ENCODE measurements at places on chromosomes 5 and 9.

DNA sequence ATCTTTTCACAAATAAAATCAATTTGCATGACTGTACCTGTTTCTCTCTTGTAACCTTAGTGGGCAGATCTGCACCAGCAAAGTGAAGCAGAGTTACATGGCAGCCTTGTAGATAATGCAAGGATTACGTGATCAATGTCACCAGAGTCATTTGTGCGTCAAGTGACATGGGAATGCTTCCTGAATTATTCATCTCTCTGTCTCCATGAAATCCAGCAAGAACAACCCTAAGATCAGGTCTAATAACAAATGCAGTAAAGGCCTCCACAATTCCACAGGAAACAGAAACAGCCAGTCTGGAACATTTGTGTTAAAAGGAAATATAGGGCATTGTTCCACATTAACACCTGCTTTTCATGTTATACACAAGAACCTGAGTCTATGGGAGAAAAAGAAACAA, 7.8 kb downstream of the GZMA start:
- no peak for DNase-seq

DNA sequence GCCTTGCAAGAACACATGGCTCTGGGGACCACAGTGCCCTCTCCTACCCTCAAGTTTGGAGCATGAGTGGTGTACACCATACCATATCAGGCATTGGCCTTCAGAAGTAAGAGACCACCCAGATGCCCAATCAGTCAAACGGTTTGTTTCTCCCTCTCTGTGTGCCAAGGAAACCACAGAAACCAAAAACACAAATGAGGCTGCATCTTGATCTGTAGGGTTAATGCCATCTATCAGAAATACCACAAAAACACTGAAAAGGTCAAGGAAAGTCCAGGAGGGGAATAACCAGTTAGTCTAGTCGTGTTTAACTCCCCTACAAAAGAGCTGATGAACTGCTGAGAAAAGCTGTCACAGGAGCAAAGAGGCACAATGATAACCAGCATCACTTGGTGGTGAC, 78.4 kb downstream of the INSYN2B start:
- DNase-seq: no peak

DNA sequence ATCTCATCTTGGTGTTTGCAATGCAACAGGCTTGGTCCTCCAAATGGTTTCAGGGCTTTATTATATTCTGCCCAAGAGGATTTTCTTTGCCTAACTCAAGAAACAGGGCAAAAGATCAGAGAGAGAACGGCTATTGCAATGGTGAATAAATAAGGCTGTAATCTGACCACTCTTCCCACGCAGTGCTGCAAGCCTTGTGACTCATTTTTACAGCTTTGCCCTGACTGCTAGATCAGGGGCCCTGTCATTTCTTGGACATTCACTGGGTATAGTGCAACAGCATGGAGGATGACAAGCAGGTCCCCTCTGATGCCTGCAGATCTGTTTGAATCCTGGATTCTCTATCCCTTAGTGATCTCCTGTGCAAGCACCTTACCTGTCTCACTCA, 459.1 kb downstream of the EBF1 start:
- DNase-seq: no peak

GRCh38 chr5:112733586-112733985, 4.1 kb upstream of the APC start:
- DNase-seq: no peak

DNA sequence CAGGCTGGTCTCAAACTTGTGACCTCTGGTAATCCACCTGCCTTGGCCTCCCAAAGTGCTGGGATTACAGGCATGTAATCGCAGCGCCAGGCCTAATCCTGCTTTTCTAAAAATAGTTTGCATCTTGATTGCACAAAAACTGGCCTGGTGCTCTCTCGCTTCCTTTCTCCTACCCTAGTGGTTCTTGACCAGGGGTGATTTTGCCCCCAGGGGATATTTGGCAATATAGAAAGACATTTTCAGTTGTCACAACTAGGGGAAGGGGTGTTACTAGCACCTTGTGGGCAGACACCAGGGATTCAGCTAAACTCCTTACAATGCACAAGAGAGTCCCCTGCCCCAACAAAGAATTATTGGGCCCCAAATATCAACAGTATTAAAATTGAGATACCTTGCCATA, 139.8 kb downstream of the DROSHA start:
- DNase-seq: no peak

- no peak for DNase-seq
Observed at GRCh38 chr5:153461341-153461740, 29.1 kb upstream of the GRIA1 start.

DNA sequence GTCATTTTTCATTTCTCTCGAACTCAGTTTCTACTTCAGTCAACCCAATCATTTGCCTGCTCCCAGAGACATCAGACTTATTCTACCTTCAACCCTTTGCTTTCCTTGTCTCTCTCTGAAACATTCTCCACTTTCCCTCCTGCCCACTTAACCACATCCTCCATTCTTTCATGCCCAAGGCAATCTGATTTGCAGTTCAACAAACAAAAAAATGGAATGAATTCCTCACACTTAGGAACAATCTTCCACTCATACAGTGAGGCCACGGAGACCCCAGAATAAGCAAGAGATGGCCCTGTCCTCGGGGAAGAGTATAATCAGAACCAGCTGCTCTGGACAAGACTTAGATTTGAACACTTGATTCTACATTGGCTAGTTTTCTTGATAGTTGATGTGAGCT, 180.5 kb downstream of the RFK start:
- no peak for DNase-seq

- no peak for DNase-seq
Observed at GRCh38 chr5:76601470-76601869, 21.7 kb downstream of the F2RL2 start.

- DNase-seq: no peak
Observed at GRCh38 chr5:109689740-109690241, at the start of gene MAN2A1. MAN2A1 (plus strand) TSS chr5:109689927; CDS start chr5:109690418, 491 bp downstream.

DNA sequence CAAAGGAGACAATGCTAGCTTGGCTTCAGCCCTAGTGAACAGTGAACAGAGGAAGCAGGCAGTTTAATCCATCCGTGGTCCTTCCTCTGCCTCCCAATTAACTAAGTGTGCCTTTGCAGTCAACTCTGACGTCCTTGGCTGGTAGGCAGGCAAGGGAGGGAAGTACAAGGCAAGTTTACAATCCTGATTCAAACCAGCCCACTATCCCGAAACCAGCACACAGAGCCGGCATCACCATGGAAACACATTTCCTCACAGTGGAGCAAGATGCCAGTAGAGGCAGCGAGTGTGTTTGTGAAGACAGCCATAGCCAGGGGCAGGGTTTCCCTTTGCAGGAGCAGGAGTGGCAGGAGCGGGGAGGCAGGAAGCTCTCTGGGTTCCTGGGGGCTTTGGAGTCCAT, 73.9 kb downstream of the GOLPH3 start:
- no peak for DNase-seq

- no peak for DNase-seq
Observed at GRCh38 chr5:36310138-36310537, 8.4 kb upstream of the RANBP3L start.

DNA sequence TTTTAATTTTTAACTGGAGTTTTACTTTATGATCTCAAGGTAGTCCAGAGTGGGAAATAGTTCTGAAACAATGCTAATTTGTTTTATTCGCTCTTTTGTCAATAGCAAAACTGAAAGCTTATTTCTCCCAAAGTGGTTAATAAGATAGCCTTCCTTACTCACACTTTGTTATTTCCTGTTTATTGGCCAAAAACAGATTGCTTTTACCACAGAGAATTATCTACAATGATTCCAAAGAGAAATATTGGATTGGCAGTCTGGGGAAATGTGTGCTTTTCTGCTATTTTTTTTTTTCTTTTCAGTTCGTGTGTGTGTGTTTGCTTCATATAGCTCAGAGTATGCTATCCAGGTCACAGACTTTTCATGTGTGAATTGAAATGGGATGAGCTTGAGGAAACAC, 756.7 kb upstream of the RGMB start:
- DNase-seq: no peak

DNA sequence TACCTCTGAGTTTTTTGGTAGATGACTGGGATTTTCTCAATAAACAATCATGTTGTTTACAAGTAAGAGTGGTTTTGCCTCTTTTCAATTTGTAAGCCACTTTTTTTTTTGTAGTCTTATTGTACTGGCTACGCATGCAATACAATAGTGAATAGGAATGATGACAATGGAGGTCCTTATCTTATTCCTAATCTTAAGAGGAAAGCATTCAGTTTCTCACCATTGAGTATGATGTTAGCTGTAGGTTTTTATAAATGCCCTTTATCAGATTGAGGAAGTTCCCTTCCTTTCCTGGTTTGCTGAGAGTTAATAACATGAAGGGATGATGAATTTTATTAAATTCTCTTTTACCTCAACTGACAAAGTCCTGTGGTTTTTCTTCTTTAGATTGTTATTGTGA, 155.2 kb downstream of the ADAMTSL1 start:
- DNase-seq: no peak

DNA sequence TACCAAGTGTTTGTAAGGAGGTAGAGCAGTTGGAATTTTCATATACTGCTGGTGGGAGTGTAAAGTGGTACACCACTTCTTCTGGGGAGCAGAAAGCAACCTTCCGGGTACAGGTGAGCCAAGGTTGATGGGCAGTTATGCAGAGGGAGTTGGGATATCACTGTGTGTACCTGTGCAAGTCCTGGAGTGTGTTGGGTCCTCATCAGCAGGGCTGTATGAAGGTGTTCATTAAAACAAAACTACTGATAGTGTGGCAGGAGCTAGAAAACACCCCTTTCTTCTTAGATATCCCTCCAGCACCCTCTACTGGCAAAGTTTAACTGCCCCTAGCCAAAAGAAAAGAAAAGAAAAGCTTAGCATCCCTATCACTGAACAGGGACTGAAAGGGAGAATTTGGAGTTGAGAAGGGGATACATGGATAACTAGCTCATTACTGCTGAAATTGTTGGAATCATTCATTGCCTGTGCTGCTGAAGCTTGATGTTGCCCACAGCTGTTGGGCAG, 10.7 kb downstream of the MARCHF6 start:
- no peak for DNase-seq

GRCh38 chr5:110268283-110268682, 458.2 kb downstream of the TMEM232 start:
- DNase-seq: no peak

DNA sequence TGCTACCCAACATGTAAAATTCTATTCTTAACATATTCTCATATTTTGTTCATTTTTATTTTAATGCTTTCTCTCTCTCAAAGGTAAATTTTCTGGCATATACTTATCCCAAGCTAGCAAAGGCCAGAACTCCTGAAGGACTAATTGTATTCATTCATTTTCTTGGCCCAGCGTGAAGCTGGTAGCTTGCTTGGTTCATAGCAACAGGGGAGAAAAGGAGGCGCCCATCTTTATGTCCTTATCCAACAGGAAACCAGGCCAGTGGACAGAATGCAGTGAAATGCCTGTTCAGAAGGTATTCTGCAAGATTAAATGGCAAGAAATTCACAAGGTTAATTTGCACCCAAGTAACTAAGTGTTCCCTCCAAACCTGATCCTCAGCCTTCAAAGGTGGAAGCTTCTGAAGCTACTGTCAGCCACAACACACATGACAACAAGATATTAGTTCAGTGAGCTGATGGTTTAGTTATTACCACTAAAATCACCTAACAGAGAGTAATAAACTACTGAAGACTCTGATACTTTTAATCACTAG, 5.6 kb downstream of the EFNA5 start:
- DNase-seq: no peak

- no peak for DNase-seq
Observed at GRCh38 chr9:113947941-113948340, 71.8 kb downstream of the ZNF618 start.

DNA sequence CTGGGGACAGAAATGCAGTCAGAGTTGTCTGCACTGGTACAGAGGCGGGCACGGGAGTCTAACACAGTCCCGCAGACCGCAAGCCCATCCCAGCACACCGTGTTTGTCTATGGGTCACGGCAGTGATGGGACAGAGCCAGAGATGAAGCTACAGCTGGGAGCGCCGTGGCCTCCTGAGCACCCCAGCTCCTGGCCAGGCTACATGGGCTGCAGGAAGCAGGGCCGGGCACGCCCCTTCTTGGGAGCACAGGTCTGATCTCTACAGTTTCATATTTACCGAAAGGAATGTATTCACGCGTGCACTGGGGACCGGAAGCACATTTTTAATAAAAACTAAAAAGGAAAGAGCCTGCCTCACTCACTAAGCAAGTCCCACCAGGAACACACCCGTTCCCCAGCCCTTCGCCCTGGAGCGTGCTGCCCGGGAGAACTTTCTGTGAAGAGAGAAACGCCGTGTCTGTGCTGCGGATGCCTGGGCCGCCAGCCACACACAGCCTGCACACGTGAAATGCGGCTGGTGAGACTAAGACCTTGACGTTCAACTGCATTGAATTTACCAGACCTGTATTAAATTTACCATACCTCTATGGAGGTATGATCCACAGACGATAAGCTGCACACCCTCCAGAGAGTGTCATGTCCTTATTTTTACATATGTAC, 81.1 kb downstream of the VAV2 start:
- no peak for DNase-seq

DNA sequence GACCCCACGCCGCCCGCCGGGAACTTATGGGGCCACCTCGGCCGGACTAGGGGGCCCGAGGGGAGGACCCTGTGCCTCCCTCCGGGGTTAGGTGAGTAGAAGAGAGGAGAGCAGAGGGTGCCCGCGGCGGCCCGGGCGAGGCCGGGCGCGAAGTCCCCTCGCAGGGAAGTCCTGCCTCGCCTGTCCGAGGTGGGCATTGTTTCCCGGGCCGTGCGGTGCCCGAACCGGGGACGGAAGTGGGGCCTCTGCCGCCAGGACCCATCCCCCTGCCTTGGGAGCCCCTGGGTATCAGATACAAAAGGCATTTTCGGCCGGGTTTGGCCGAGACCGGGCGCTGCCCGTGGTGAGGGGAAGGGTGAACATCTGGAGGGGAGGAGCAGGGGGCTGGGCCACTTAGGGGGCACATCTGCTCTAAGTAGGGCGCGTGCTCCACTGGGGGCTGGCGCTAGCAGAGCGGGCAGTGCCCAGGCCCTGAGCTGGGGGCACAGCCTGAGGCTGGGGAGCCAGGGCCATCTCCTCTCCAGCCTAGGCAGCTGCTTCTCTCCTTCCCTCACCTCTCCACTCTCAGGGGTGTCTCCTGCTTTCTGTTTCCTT, 48.2 kb downstream of the DAB2IP start:
- no peak for DNase-seq

GRCh38 chr9:96379461-96379860, 4.0 kb downstream of the SLC35D2 start:
- no peak for DNase-seq

Measured in H1 (cell line).